HCT116 (cell line): ENCODE measurements at places on chromosomes 5 and 9. TPM values are rescaled to one million over a fixed set of nuclear protein-coding genes. Genes with fewer than 3 reads are reported as not detected.

Gene SLC34A1
- not detected for total RNA-seq

Gene DMRT3
- total RNA-seq, result not detected

Gene ZDHHC21
- total RNA-seq, result 5.9 TPM

Gene CARTPT
- total RNA-seq, result not detected

DNA sequence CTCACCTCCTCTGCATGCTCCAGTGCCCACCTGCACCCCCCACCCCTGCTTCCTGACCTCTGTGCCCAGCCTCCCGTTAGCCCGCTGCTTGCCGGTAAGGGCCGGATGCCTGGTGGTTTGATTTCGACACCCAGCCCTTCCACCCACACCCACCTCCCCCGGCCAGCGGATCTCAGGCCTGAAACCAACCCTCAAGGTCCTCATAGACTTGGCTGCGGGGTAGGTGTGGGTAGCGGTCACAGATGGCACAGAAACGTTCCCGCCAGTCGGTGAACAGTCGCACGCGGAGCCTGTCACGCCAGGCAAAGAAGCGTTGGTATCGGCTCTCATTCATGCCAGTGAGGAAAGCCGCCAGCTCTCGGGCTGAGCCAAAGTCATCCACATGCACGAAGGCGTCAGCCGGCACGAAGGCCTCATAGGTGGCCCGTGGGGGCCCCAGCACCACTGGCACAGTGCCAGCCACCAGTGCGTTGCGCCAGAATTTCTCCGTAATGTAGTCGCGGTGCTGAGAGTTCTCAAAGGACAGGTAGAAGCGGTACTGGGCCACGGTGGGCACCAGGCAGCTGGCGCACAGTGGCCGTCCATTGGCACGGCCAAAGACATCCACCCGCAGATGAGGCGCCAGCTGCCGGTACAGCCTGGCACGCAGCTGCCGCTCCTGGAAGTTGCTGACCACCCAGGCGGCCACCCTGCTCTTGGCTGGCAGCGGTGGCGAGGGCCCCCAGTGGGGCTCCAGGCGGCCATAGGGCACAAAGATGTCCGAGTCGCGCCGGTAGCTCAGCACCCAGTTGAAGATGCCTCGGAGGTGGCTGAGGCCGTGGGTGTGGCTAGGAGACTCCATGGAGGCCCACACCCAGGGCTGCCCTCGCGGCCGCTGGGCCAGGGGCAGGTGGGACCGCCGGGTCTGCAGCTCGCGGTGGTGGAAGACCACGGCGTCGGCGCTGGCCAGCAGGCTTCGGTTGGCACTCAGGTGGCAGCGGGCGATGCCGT is 1.1 kb downstream of the FUT7 start:
- DNase-seq, result no peak

GRCh38 chr9:98856982-98857381 is 49.5 kb downstream of the GALNT12 start:
- no peak for DNase-seq

DNA sequence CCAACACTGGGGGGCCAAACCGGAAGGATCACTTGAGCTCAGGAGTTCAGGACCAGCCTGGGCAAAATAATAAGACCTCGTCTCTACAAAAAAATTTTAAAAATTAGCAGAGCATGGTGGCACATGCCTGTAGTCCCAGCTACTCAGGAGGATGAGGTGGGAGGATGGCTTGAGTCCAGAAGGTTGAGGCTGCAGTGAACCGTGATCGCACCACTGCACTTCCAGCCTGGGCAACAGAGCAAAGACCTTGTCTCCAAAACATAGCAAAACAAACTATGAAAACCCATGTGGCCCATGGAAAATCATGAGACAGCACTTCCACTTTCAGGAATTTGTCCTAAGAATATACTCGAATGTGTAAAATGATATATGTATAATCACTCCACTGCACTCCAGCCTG is 6.1 kb downstream of the SETX start:
- no peak for DNase-seq
